Stimulated activated CD8-positive, alpha-beta memory T cell treated with anti-CD3 and anti-CD28 coated beads, Interleukin-4, amount 100 ng/mL, for 1 hour (primary cell): ENCODE measurements at places on chromosomes 5 and 9.

DNA sequence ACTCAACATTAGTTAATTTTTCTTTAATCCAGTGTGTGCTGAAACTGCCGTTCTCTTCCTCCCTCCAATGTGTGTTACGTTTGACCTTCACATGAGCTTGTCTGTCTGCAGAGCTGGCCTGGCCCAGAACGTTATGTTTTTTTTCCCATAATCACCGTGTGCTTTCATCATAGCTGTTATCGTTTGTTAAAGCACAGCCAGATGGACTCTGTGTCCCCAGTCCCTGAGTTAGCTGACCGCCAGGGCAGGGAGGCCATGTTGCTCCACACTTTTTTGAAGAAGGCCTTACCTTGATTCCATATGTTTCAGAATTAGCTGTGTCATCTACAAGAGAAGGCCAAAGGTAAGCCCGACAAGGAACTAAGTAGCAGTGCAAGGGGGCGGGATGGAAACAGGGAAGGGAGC lies 55.7 kb downstream of the HSD17B3 start:
- no peak for DNase-seq

GRCh38 chr5:142701673-142702311 lies 15.9 kb upstream of the FGF1 start:
- DNase-seq = no peak

DNA sequence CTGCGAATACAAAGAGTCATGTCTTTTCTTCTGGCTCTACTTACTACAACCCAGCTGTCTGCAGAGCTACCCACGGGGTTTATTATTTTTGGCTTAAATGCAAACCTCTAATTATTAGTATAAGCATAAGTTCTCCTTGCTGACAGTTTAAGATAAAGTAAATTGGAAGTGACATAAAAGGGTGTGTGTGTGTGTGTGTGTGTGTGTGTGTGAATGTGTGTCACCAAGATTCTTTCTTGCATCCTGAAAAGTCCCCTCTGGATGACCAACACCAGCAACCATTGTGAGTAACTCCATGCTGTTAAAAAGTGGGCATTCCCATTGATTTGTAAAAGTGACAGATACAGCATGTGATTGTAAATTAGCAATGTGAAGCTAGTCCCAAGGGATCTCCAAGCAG lies 803.8 kb upstream of the ZNF608 start:
- DNase-seq = no peak

DNA sequence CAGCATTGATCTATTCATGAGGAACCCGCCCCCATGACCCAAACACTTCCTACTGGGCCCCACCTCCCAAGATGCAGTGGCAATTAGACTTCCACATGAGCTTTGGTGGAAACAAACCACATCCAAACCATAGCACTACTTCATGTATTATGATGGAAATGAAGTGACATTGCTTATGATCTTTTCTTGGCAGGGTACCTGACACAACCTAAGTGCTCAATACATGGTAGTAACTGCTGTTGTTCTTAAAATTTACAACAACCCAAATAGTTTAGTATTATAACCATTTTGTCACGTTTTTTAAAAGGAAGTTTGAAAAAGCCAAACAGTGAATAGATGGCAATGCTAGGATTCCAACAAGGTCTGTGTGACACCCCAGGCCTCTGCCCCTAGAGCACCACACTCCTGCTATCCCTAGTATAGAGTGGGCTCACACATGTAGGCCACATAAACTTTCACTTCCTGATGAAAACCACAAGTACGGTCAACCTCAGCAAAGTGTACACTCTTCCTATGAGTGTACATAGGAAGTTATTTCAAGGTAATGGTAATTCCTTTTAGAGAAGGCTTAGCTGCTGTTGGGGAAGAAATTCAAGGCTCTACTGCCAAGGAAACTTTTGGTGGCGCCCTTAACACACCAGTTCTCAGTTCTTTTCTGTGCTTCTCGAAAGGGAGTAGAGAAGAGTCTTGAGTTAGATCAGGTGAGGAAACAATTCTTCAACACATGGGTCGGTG lies 97.6 kb downstream of the ARSB start:
- no peak for DNase-seq

GRCh38 chr5:142438573-142438972 lies 113.8 kb upstream of the SPRY4 start:
- no peak for DNase-seq

DNA sequence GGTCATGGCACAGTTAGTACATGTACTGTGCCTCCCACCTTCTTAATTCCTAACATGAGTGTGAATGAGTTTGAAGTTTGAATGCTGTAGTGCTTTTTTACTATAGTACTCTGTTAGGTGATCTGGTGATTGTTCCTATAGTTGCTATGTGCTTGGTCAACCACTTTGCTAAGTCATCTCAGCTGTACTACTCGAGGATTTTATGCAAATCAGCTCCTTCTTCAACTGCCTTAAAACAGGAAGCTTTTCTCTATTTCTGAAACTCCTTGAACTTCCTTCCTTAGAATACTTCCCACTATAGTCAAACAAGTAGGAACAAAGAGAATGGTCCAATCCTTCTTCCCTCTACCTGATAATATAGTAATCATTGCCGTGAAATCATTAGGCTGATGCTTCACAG lies 219.6 kb downstream of the CTNND2 start:
- DNase-seq = no peak

GRCh38 chr5:34682926-34683623 lies 26.9 kb downstream of the RAI14 start:
- no peak for DNase-seq

GRCh38 chr9:88005240-88005639 lies 30.9 kb upstream of the CDK20 start:
- no peak for DNase-seq

DNA sequence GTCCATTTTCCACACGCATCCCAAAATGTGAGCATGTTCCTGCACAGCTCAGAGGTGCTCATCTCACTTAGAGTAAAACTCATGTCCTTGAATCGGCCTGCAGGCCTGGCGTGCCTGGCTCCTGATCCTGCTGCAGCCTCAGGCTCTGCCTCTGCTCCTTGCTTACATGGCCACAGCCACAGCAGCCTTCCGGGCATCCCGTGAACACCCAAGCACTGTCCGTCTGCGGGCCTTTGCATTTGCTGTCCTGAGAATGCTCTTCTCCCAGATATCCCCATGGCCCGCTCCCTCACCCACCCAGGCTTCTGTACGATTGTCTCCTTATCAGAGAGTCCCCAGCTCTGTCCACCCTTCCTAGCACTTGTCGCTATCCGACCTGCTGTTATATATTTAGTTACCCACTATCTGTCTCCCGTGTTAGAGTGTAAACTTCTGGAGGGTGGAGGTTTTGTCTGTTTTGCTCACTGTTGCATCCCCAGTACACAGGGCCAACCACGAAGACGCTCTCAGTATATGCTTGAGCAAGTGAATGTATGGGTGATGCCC lies 21.9 kb downstream of the FGF18 start:
- DNase-seq = no peak

DNA sequence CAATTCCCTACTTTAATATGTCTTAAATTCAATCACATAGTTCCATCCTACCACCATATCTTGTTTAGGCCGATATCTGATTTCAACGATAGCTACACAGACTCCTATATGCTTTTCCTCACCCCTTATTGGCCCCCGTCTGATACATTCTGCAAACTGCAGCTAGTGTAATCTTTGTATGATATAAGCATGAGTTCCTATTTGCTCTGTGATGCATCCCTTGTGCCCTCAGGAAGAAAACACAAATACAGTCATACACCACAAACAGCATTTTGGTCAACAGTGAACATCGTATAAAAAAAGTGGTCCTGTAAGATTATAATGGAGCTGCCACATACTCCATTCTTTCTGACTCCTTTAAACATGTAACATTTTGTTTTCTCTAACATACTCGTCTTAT lies 837.8 kb upstream of the CDH6 start:
- DNase-seq = no peak
